ENCODE measurements at places on chromosomes 1 and 21. TPM values are rescaled to one million over a fixed set of nuclear protein-coding genes. Genes with fewer than 3 reads are reported as not detected.

Gene ACKR1
- total RNA-seq = 10.3 TPM

Gene MAB21L3
- 0.31 TPM for total RNA-seq

Gene ANKRD34A
- 0.51 TPM for total RNA-seq

Gene SLC37A1
- 12.7 TPM for total RNA-seq

Gene TRIM58
- total RNA-seq = 2.5 TPM

Gene ELF3
- total RNA-seq = 122 TPM

Gene PDZK1IP1
- total RNA-seq = 2.1 TPM

Gene PTPN7
- total RNA-seq = 1.5 TPM

Gene CD5L
- total RNA-seq = not detected

Gene FASLG
- total RNA-seq = 0.31 TPM

Gene CADM3
- total RNA-seq = 0.41 TPM

Gene HUNK
- total RNA-seq = 2.5 TPM

Gene GABRD
- 0.82 TPM for total RNA-seq

Gene H6PD
- total RNA-seq = 50.5 TPM

Gene OPRD1
- total RNA-seq = 0.72 TPM

Gene STXBP3
- total RNA-seq = 59.8 TPM

Gene SH3BGR
- total RNA-seq = 95.6 TPM

Gene AUNIP
- total RNA-seq = 0.41 TPM

Gene OR2T29
- not detected for total RNA-seq

Gene KRTAP21-2
- total RNA-seq = not detected

Gene ADGRB2
- total RNA-seq = 7.9 TPM

Gene GPA33
- total RNA-seq = 0.41 TPM

Gene LAX1
- total RNA-seq = not detected

Gene CLCNKB
- 0.41 TPM for total RNA-seq

Gene PRAMEF12
- not detected for total RNA-seq

Gene TAS1R3
- total RNA-seq = 1.9 TPM

Gene FCGR2B
- total RNA-seq = 1.6 TPM

Gene APCS
- total RNA-seq = not detected

Gene FNDC5
- 125 TPM for total RNA-seq

Gene VANGL2
- 6.9 TPM for total RNA-seq

Gene ZNF692
- 34.9 TPM for total RNA-seq

Gene CRNN
- 26.0 TPM for total RNA-seq

Gene MIXL1
- total RNA-seq = not detected

Gene NUDC
- 30.1 TPM for total RNA-seq

Gene TMEM183A
- total RNA-seq = 48.5 TPM

Gene LCE1F
- total RNA-seq = not detected

Gene STIL
- 8.8 TPM for total RNA-seq

Gene EXO1
- 3.2 TPM for total RNA-seq

Gene IL10RB
- 23.0 TPM for total RNA-seq

Gene CSF3R
- 13.3 TPM for total RNA-seq

Gene HPDL
- 0.21 TPM for total RNA-seq

Gene BMP8B
- total RNA-seq = 2.7 TPM

Gene CTTNBP2NL
- 12.6 TPM for total RNA-seq

Gene POFUT2
- 41.6 TPM for total RNA-seq

Gene RCSD1
- 141 TPM for total RNA-seq

Gene TP73
- 6.1 TPM for total RNA-seq

Gene FMO3
- total RNA-seq = not detected

Gene THEMIS2
- total RNA-seq = 8.0 TPM

Gene FYB2
- 0.31 TPM for total RNA-seq

Gene NEXN
- 70.8 TPM for total RNA-seq

Gene CACNA1S
- 74.9 TPM for total RNA-seq

Gene KRTAP19-1
- total RNA-seq = not detected

Gene ALPL
- total RNA-seq = 3.8 TPM

Gene AMIGO1
- 9.1 TPM for total RNA-seq

Gene KCNK2
- 1.5 TPM for total RNA-seq

Gene NBPF12
- 16.2 TPM for total RNA-seq

Gene MYBPH
- total RNA-seq = 37.5 TPM

Gene NIT1
- 19.3 TPM for total RNA-seq

Gene PIP5K1A
- total RNA-seq = 73.4 TPM
